ENCODE measurements at places on chromosomes 12 and 14.

GRCh38 chr14:51079489-51079888, 15.4 kb downstream of the TRIM9 start:
- no peak for DNase-seq

- DNase-seq: no peak
Measured at GRCh38 chr12:41188841-41189394, 798 bp downstream of the PDZRN4 start.

DNA sequence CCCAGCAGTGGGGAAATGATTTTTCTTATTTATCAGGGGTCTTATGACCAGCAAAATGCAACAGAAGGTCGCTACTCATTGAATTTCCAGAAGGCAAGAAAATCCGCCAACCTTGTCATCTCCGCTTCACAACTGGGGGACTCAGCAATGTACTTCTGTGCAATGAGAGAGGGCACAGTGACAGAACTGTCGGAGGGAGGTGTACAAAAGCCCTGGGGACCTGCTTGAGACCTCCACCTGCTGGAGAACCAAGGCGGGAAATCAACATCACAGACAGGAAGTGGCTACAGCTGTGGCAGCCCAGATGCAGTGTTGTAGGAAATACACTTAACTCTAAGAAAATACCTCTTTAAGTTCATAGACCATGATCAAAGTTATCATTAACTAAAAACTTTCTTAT, 250.9 kb upstream of the OR4E1 start:
- no peak for DNase-seq

DNA sequence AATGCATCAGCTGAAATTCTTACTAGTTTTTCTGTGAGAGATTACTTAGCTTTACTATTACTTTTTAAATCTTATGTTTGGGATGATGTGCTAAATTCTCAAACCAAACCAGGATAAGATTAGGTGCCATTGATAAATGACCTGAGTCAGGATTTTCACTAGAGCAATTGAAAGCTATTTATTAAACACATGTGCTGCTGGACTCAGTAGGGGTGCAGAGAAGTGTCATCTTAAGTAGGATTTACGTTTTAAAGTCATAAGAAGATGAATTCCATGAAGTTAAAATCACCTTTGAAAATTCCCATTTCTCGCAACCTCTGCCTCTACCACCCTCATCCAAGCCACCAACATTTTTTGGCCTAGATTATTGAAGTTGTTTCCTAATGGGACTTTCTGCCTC, 8.8 kb downstream of the TMEM263 start:
- no peak for DNase-seq

DNA sequence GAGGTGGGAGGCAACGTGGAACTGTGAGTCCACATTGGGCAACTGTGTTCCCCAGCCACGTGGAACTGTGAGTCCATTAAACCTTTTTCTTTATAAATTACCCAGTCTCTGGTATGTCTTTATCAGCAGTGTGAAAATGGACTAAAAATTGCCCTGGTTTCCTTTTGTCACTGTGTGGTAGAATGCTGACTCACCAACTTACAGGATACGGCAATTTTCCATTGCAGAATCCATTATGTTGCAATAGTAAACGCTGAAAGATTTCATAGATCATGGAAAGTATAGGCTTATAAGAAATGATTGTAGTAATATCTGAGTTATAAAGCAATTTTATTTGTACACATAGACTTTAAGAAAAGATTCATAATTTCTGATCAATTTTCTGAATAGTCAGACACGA, 93.0 kb downstream of the GTF2A1 start:
- DNase-seq: no peak

- no peak for DNase-seq
Measured at GRCh38 chr14:89336338-89336737, 80.7 kb downstream of the FOXN3 start.

DNA sequence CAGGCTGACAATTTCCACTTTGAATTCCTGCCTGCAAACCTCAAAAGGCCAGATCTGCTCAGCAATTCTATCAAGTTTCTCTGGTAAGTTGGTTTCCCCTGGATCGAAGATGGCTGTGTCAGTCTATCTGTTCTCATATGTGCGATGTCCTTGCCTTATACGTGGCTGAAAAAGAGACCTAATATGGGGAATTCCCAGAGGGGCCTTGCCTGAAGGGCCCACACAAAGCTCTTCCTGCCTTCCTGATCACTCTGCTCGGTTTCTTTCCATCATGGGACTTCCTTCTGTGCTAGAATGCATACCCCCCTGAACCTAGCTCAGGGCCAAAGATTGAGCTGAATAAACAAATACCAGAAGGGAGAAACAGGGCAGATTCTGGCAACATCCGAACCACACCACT, 13.2 kb downstream of the TCL1B start:
- DNase-seq: no peak

DNA sequence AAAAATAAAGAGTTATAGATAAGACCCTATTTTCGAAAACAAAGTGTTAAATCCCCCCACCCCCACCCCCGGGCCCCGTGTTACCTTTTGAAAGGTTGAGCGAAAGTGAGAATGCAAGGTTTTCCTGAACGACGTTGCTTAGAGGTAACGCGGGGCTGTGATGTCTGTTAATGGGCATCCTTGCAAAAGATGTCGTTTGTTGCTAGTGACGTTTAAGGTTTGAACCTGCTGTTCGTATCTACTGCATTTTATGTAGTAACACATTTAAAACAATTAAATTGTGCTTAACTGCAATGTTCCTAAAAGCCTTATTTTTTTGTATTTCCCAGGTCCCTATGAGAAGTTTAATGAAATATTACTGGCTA, 1.2 kb downstream of the CPSF6 start:
- no peak for DNase-seq

- DNase-seq: no peak
Measured at GRCh38 chr12:65609359-65609771, 214.9 kb upstream of the HMGA2 start.

DNA sequence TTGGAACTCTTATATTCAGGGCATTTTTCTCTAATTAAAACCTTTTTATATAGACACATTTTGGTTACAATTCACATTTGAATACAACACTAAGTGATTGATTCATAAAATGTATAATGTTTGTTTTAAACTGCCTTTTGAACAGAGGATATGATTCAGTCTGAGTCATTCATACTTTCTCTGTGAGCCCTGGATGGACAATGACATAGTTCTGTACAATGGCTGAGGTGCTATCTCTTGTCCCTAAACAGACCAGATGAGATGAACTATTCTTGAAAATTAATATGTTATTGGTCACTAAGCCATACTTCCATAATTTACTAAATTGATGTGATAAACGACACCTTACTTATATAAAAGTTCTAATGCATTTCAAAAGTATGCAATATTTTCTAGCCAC, 199.7 kb upstream of the ATXN7L3B start:
- no peak for DNase-seq

- DNase-seq: no peak
Measured at GRCh38 chr12:53935383-53936341, 3.0 kb upstream of the HOXC13 start.

DNA sequence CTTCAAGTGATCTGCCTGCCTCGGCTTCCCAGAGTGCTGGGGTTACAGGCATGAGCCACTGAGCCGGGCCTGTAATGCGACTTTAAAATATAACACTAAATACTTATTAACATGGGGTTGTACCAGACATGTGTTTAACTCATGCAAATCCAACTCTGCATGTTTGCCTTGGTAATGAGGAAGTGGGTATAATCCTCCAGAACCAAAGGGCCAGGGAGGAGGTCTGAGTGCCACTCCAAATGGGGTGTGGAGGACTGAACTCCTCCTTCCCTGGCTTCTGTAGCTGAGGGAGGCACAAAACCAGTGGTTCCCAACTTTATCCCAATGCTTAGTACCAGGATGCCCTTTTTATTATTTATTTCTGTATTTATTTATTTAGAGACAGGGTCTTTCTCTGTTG, 61.6 kb upstream of the MED13L start:
- no peak for DNase-seq

DNA sequence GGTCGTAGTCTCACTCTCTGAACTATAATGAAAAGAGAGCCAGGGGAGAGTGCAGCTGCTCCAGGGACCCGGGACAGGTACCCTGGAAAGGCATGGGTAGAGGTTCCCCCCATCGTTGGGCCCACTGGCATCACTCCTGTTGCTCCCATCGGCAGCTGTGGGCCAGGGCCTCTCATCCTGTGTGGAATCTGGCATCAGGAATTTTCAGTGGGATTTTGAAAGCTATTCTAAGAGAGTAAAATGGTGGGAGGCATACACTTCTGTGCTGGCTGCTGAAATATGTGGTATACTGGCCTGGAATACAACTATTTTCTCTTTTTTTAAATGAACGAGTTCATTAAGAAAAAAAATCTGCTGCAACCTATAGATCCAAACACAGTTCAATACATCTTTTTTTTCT, 38.1 kb downstream of the EML1 start:
- DNase-seq: no peak

GRCh38 chr14:55688566-55688965, 108.6 kb downstream of the KTN1 start:
- DNase-seq: no peak

DNA sequence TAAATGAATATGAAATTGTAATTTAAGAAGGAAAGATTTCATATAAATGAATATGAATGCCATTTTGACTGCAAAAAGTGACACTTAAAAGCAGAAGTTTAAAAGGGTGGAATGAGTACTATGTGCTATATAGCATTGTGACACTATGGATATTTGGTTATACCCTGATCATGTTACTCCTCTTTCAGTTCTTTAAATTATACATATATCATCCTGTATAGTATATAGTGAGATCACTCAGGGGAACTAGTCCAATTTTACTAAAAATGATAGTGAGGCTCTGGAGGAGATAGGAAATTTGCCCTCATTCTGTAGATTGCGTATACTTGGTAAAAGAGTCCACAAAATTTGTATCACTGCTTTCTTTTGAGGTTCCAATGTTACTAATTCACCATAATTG, 155.7 kb upstream of the BTG1 start:
- no peak for DNase-seq

- no peak for DNase-seq
Measured at GRCh38 chr14:65588426-65589140, 176.1 kb downstream of the FUT8 start.

DNA sequence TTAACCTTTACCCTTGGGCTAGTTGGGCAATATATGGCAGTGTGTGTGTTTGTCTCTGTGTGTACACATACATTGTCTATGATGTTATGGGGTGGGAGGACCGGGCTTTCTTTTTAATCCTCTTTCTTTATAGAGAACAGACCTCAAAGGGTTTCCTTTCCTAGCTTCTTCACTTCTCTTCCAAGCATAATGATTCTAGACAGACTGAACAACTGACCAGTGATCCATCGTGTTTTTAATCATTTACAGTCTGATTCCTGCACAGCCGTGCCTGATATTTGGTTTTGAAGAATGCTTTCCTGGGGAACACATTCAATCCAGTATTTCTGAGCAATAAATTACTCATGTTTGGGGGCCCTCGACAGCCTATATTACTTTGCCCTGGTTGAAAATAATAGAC, 481.1 kb upstream of the DCN start:
- DNase-seq: no peak

DNA sequence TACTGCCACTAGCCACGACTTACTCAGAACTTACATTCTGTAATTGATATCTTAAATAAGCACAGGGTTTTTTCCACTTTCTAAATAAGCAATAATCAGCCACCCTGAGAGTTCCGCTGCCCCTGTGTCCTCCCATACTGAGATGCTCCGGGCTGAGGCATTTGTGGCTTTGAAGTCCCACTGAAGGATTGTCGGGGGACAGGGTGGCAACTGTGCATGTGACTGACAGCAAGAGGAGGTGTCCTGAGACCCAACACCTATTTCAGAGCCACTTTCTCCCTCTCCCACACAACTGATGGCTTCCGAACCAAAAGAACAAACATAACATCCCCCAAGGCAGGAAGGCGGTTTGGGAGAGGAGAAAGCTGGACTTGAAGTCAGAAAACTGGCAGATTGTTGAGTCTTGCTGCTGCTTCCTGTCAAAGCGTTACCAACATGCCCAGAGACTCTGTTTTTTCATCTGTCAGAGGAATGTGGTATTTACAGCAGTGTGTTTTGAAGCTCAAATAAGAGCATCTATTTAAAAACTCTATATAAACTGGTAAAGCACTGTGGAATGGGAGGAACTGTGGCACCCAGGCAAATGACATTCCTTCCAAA, 157.9 kb upstream of the FKBP4 start:
- no peak for DNase-seq

DNA sequence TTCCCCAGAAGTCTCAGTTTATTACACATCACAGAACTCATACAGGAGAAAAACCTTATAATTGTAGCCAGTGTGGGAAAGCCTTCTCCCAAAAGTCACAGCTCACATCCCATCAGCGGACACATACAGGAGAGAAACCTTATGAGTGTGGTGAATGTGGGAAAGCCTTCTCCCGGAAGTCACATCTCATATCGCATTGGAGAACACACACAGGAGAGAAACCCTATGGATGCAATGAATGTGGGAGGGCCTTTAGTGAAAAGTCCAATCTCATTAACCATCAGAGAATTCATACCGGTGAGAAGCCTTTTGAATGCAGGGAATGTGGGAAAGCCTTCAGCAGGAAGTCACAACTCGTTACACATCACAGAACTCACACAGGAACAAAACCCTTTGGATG, 20.1 kb downstream of the ZNF84 start:
- DNase-seq: no peak

- DNase-seq: no peak
Measured at GRCh38 chr14:103065861-103066260, 8.5 kb upstream of the CDC42BPB start.

- no peak for DNase-seq
Measured at GRCh38 chr12:44021471-44021971, 185.6 kb downstream of the TMEM117 start.

DNA sequence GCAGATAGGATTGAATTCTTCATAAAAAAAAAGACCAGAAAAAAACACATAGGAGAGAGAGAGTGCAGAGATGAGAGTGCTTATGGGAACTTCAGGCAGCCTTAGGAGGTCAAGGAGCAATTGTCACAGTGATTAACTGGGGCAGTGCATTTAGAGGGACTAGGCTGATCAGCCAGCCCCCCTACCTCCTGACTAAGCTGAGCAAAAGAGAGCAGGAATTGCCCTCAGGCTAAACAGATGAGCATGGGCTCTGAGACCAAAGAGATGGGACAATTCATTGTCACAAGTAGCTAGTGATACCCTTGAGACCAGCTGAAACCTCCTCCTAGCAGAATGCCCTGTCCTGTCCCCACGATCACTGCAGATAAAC, 124.0 kb downstream of the BTG1 start:
- no peak for DNase-seq

- DNase-seq: no peak
Measured at GRCh38 chr12:50672158-50672557, 91.7 kb upstream of the ATF1 start.

DNA sequence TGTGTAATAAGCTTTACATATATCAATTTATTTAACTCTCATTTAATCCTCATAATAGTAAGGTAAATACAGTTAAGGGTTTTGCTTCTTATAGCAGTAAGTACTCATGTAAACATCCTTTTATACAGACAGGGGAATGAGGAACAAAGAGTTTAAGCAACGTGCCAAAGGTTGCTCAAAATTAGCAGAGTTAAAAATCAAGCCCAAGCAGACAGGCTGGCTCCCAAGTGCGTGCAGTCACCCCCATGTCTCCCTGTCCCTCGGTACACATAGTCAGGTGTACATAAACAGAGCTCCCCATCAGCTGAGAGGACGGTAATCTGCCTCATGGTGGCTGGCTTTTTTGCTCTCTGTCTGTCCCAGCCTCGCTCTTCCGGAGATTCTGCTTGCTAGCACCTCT, 126.4 kb downstream of the DERA start:
- DNase-seq: no peak

GRCh38 chr12:92445253-92446082, 257.3 kb upstream of the PLEKHG7 start:
- no peak for DNase-seq

- no peak for DNase-seq
Measured at GRCh38 chr12:110373025-110373424, 30.5 kb downstream of the ANAPC7 start.
